ENCODE measurements at places on chromosomes 4 and X. TPM values are rescaled to one million over a fixed set of nuclear protein-coding genes. Genes with fewer than 3 reads are reported as not detected.

DNA sequence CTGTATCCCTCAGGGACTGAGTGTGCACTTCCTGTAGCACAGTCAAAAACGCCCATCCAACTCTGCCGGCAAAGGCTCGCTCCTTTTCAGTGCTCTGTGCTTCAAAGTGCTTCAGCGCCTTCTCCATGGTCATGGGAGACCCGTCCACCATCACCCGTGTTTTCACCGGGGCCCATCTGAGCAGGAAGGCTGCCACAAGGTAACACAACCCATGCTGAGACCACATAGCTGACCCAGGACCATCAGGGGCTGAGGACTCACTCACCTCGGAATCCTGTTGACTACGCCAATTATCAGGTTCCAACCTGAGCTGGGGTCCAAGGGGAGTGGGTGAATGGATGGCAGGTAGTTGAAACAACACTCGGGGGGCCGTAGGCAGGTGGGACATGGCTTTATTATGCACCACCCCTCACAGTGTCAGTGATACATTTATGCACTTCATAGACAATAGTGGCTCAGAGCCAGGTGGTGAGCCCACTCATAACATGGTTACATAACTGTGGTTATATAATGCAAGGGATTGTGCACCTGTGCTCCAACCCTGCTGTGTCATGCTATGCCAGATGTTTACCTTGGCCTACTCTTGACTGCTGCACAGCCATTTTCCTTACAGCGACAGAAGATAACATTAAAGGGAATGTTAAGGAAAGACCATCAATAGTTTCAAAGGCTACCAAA lies 227.8 kb downstream of the ADGRL3 start:
- no peak overlapping the region for H3K27ac ChIP-seq
- H3K4me3 ChIP-seq, result no peak overlapping the region
- H3K27me3 ChIP-seq, result no peaks in the 10 kb centered on the region
- DNase-seq, result no peak
- no peaks in the 10 kb centered on the region for H3K4me1 ChIP-seq
- H3K36me3 ChIP-seq, result no peaks in the 10 kb centered on the region

APLN gene
- 10.4 TPM for total RNA-seq

HMGN5 gene
- total RNA-seq, result 0.65 TPM

NAP1L3 gene
- total RNA-seq, result 5.2 TPM

GCNA gene
- total RNA-seq, result 1.00 TPM

GRCh38 chr4:183403961-183404360 lies 40.5 kb upstream of the CDKN2AIP start:
- DNase-seq, result no peak
- H3K36me3 ChIP-seq, result no peaks in the 10 kb centered on the region
- no peaks in the 10 kb centered on the region for H3K27me3 ChIP-seq
- H3K4me3 ChIP-seq, result no peak overlapping the region
- peaks cover 4% of the 10 kb centered on the region for H3K4me1 ChIP-seq

GRCh38 chrX:38045538-38046096 lies 39.3 kb downstream of the SYTL5 start:
- H3K27ac ChIP-seq, result no peak overlapping the region
- no peaks in the 10 kb centered on the region for H3K4me1 ChIP-seq

HS6ST2 gene
- total RNA-seq, result 0.09 TPM

DNA sequence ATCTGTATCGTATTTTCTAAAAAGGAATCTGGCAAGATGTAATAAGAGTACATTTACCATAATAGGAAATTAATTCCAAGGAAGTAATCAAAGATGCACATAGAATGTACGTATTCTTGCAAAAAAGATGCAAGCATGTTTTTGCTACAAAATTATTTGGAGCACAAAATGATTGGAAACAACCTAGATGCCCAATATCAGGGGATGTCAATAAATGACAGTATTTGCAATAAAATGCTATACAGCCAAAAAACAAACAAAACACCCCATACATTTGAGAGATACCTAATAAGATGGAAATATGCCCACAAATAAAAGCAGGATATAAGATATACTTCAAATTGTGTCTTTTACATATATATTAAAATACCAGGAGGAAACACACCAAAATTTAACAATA lies 29.3 kb upstream of the MAML3 start:
- DNase-seq, result no peak
- no peaks in the 10 kb centered on the region for H3K4me1 ChIP-seq
- no peaks in the 10 kb centered on the region for H3K27me3 ChIP-seq
- no peaks in the 10 kb centered on the region for H3K36me3 ChIP-seq
- H3K27ac ChIP-seq, result no peak overlapping the region
- no peak overlapping the region for H3K4me3 ChIP-seq

DNA sequence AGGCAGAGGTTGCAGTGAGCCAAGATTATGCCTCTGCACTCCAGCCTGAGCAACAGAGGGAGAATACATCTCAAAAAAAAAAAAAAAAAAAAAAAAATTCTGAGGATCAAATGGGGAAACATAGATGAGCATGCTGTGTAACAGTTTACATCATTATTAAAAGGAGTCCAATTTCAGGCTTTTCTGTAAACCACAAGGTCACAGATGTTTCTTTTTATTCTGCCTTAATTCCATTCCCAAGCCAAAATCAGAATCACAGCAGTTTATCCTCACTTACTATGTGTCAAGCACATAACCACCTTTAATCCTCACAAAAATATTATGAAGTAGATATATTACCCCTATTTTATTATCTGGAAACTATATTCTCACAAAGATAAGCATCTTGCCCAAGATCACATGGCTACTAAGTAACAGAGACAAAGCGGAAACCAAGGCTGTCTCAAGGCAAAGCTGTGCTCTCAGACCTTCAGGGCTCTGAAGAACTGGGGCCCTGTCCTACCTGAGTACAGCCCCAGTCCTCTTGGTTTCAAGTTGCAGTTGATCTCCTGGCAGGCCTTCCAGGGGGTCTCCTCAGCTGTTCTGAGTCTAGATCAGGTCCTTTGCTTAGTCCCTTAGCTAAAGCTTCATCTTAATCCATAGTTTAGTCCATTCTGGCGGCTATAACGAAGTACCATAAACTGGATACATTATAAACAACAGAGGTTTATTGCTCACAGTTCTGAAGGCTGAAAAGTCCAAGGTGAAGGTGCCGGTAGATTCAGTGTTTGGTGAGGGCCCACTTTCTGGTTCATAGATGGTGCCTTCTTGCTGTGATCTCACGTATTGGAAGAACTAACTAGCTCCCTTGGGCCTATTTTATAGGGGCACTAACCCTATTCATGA lies 141.3 kb downstream of the PALLD start:
- no peaks in the 10 kb centered on the region for H3K4me1 ChIP-seq
- H3K36me3 ChIP-seq, result no peaks in the 10 kb centered on the region
- no peak for DNase-seq

DNA sequence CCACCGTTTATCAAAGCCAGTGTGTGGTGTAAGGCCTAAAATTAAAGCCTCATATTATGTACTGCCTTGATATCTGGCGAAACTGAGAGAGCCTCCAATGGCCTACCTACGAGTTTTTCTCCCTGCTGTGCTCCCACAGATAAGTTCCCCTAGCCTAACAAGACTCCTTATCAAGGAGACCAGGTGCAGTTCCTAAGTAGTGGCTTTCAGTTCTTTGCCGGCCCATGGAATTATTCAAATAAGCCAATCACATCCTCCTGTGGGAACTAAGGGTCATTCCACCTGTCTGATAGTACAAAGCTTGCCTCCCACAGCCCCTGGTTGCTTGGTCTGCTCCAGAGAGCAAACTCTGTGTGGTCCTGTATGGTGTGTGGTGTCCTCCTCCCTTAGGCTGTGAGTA lies 99.8 kb upstream of the TEX13C start:
- no peak overlapping the region for H3K4me3 ChIP-seq
- DNase-seq, result no peak
- no peaks in the 10 kb centered on the region for H3K4me1 ChIP-seq
- H3K27me3 ChIP-seq, result no peaks in the 10 kb centered on the region
- no peak overlapping the region for H3K27ac ChIP-seq

PROM1 gene
- 30.5 TPM for total RNA-seq

SLC4A4 gene
- 28.8 TPM for total RNA-seq

APBB2 gene
- total RNA-seq, result 19.3 TPM

GRCh38 chr4:108030332-108030731 lies 40.6 kb downstream of the HADH start:
- H3K4me1 ChIP-seq, result peaks cover 4% of the 10 kb centered on the region
- DNase-seq, result peak; percentile 36
- no peak overlapping the region for H3K27ac ChIP-seq
- H3K4me3 ChIP-seq, result no peak overlapping the region
- H3K27me3 ChIP-seq, result no peaks in the 10 kb centered on the region

- no peak for DNase-seq
- H3K27ac ChIP-seq, result no peak overlapping the region
- H3K4me1 ChIP-seq, result no peaks in the 10 kb centered on the region
- H3K4me3 ChIP-seq, result no peak overlapping the region
These were observed 112.1 kb downstream of the MGST2 start for GRCh38 chr4:139777757-139778156.

GUCY1B1 gene
- 14.6 TPM for total RNA-seq

PLXNA3 gene
- total RNA-seq, result 15.6 TPM

GRCh38 chr4:5044341-5044740 lies 6.9 kb upstream of the STK32B start:
- no peak overlapping the region for H3K4me3 ChIP-seq
- no peaks in the 10 kb centered on the region for H3K4me1 ChIP-seq
- no peaks in the 10 kb centered on the region for H3K36me3 ChIP-seq
- no peak for DNase-seq
- H3K27ac ChIP-seq, result no peak overlapping the region

CFAP299 gene
- not detected for total RNA-seq

REST gene
- total RNA-seq, result 26.8 TPM

- H3K4me1 ChIP-seq, result no peaks in the 10 kb centered on the region
- DNase-seq, result no peak
- H3K27ac ChIP-seq, result no peak overlapping the region
- H3K27me3 ChIP-seq, result no peaks in the 10 kb centered on the region
These were observed 99.4 kb upstream of the STK26 start for GRCh38 chrX:131923614-131924250.

NSUN7 gene
- total RNA-seq, result 0.25 TPM

GRCh38 chr4:40939856-40940255 lies 190.1 kb downstream of the NSUN7 start:
- H3K27me3 ChIP-seq, result no peaks in the 10 kb centered on the region
- peak overlapping the region; percentile 41 for H3K27ac ChIP-seq
- H3K4me1 ChIP-seq, result peaks cover 46% of the 10 kb centered on the region
- no peak overlapping the region for H3K4me3 ChIP-seq
- peaks cover 9% of the 10 kb centered on the region for H3K36me3 ChIP-seq

Measured in heart left ventricle (tissue), 16 donors.